Inflammatory macrophage treated with lipopolysaccharide for 1 hour (primary cell): ENCODE measurements at places on chromosomes 2 and 18.
A peak's percentile ranks its signal among the peaks of the same experiment; 100 is the strongest.

DNA sequence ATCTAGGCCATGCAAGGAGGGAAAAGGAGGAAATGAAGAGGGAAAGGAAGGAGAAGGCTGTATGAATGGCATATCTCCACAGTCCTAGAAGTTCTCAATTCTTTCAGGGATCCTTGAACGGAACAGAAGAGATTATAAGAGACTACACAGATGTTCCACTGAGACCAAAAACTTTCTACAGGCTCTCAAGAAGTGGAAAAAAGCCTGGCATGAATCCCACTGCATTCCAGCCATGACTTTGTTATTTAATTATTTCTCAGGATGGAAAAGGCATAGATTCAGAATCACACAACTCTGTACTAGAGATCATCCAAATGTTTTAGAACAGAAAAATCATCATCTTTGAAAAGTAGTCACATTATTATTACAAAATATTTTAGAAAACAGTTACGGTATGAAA is 131.7 kb upstream of the CDH20 start:
- DNase-seq, result no peak

- DNase-seq, result no peak
These were observed 30.1 kb upstream of the COPS8 start for GRCh38 chr2:237055386-237056100.

DNA sequence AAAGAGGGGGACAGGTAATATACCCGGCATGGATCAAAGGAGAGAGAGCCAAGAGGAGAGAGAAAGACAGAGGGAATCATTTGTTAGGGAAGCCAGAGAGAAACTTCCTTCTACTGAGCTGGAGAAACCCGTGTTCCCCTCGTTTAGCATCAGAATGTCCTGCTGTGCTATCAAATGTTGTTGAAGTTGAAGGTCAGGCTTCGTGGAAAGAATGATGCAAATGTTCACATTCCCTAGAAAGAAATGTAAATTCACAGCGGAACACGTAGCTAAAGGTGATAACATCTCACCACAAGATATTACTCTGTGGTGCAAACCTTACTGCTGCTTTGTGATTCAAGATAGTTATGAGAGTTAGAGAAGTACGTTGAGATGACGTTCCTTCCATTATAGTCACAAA is 258.1 kb downstream of the LNPK start:
- no peak for DNase-seq

DNA sequence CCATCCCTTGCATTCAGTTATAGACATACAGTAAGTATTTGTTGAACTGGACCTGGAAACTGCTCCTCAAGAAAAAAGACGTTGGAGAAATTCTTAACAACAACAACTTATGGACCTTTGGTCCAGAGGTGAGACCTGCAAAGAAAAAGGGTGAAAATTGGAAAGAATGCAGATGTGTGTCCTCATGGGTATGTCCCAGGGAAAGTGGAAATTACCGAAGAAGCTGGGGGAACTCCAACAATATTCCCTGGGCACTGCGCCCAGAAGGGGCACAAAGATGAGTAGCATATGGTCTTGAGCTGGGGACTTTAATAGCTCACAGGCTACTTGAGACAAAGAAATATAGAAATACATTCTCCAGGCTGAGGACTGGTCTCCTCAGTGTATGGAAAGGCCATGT is 35.5 kb upstream of the YWHAQ start:
- DNase-seq, result peak; percentile 65

DNA sequence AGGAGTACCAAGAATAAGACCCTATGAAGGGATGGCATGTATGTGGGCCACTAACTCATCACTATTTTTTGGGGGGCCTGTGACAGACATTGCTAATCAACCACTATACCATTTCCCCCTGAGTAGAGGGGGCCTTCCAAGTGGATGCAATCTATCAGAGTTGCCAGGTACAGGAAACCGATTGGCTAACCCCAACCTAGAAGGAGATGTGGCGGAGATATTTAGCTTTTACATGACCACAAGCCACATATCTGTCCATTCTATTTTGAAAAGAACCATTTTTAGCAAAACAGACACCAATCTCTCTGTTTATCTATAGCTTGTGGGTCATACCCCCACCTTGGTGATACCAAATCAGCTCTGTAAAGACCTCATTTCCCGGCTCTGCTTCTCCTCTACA is 51.0 kb downstream of the PAX8 start:
- DNase-seq, result no peak

DNA sequence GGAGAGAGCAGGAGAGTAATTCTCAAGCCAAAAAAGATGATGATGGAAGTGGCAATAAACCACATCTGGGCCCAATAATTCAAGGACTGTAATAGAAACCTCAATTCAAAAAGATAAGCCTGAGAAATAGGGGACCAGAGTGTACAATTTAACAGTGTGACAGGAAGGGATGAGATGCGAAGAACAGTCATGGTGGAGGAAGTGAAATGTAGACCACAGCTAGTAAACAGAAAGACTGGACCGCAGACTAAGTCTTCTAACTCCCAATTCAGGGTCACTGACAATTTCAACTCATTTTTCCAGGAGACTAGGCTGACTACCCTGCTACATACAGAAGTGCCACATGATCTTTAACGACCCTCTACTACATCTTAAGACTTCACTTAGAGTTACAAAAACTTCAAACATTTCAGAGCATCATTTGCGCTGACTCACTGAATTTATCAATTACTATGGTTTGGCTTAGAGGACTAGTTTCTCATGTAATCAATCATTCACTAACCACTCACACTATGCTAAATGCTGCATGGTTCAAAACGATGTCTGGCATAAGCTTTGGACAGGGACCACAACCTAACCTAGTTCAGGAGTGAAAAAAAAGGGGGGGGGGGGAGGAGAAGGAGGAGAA is 9.0 kb downstream of the CUL3 start:
- no peak for DNase-seq

DNA sequence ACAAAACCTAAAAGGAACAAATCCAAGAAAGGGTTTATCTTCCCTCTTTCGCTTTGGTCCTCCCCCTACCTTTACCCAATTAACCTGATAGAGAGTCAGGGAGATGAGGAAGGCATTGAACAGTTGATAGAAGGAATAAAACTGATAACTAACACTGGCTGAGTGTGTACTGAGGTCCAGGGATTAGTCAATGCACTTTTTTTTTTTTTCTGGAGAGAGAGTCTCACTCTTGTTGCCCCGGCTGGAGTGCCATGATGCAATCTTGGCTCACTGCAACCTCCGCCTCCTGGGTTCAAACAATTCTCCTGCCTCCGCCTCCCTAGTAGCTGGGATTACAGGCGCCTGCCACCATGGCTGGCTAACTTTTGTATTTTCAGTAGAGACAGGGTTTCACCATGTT is 250.2 kb upstream of the CWC22 start:
- no peak for DNase-seq

GRCh38 chr2:233255151-233255550 is 3.7 kb downstream of the ATG16L1 start:
- DNase-seq, result no peak

DNA sequence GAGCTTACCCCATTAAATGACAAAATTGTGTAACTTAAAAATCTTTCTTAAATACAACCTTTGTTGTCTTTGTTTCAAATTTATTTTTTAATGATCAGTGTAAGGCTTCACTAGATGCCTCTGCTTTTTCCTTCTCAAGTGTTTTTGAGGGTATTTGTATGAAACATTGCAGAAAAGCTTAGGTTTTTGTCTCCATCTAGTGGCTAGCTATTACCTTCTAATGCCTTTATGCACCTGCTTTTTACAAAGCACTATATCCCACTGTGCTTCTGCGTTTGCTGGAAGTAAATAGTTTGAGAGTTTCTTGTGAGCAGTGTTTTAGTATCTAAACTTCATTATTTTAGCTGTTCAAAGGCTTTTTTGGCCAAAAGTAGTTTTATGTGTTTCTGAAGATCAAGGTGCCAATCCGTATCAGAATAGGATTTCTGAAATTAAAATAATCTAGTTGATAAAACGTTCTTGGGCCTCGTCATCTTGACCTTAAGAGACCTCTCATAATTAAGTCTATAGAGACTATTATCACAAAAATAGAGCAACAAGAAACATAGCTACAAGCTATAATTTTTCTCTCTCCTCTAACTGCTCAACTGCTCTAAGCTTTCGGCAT is 47.0 kb downstream of the IWS1 start:
- peak; percentile 70 for DNase-seq

GRCh38 chr2:232567721-232568120 is 17.2 kb downstream of the EIF4E2 start:
- no peak for DNase-seq

DNA sequence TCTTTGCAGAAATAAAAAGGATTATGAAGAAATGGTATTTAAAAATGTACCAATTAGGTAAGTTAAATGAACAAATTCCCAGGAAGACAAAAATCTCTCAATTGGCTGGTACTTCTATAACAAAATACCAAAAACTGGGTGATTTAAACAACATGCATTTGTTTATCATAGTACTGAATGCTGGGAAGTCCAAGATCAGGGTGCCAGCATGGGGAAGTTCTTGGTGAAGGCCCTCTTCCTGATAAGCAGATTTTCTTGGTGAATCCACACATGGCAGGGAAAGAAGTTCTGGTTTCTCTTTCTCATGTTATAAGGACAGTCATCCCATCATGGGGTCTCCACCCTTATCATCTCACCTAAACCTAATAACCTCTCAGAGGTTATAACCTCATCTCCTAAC is 271.6 kb upstream of the SETBP1 start:
- DNase-seq, result peak; percentile 3

GRCh38 chr2:226772389-226773179 is 27.0 kb downstream of the IRS1 start:
- DNase-seq, result peak; percentile 46

DNA sequence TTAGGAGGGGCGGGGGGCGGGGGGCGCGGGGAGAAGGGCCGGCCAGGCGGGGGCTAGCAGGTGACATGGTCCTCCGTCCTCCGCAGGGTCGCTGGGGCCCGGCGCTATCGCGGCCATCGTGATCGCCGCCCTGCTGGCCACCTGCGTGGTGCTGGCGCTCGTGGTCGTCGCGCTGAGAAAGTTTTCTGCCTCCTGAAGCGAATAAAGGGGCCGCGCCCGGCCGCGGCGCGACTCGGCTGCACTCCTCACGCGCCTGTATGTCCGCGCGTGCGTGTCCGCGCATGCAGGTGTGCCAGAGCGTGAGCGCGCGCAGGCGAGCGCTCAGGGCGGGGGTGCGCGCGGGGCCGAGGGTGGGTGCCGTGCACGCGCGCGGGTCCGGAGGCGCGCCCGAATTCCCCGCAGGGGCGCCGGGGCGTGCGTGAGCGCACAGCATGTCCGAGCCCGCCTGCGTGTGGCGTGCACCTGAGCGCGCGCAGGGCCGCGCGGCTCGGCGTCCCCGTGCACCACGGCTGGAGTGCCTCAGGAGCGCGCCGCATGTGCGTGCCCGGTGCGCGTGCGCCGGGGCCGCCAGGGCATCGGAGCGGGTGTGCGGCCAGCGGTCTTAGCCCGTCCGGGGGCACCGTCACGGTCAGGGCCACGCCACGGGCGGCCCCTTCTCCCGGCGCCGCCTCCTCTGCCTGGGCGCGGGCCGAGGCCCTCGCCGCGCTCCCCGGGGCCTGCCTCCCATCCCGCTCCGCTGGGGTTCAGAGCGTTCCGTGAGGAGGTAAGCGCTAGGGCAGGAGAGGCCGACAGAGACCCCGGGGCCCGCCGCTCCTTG is 6.3 kb downstream of the SNORC start:
- no peak for DNase-seq

DNA sequence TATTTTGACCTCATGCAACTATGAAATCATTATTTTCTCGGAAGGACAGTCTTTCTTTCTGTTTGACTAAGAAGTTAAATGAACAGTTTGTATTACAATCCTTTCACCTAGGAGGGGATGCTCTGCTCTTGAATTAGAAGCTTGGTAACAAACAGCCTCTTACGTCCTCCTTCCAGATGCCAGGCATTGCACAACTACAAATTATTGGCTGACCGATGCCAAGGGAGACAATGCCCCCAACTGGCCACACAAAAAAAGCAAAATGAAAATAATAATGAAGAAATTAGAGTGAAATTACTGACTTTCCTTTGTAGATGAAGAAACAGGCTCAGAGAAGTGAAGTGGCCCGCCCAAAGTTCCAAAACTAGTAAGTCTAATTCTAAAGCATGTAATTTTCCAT is 177.9 kb downstream of the CYRIA start:
- peak; percentile 17 for DNase-seq

GRCh38 chr2:45765007-45765727 is 113.7 kb downstream of the PRKCE start:
- peak; percentile 84 for DNase-seq

DNA sequence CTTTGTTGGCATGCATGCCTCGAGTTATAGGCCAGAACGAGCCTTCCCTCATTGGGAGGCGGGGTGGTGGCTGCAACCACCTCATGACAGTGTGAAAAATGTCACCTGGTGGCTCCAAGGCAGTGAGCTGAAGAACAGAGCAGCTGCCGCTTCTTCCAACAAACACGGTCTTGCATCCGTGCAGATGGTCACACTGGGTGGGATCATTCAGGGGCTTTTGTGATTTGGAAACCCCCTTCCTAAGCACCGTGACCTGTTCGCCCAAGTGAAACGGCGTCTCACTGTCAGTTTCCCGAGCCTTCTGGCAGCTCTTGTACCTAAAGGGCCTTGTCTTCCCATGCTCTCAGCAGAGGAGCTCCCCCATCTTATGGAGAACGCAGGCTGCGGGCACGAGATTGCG is 159.7 kb downstream of the NAPG start:
- no peak for DNase-seq

DNA sequence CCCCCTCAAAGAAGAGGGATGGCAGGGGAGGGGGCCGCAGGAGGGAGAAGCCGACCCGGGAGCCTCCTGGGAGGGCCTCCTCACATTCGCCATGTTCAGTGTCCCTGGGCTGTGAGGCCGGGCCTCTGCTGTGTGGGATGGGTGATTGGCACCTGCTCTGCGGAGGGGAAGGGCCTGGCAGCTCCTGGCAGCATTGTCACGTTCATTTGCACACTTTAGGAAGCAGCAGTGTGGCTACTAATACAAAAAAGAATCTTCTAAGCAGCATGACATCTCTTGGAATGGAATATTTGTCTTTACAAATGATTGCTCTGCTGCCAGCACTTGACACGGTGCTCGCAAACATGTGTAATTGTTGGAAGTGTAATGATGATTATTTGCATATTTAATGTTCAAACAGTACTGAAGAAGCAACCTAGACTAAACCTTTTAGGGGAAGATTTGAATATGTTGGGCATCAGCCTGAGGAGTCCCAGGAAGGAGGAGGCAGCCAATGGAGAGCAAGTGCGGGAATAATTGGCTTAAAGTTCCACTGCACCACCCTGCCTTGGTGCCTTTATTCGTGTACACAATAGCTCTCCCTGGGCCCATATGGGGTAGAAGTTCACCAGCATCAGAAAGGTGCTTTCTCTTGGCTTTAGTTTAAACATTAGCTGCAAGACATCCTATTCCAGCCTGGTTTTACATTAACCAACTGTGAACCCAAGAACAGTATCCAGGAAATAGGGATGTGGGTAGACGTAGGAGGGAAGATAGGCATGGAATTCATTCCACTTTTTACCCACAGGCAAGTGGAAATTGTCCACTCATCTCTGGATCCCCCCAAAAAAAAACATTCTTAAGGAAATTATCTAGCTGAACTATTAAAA is 404.9 kb downstream of the TMEM182 start:
- no peak for DNase-seq

GRCh38 chr2:47309472-47309951 is 93.4 kb upstream of the MSH2 start:
- DNase-seq, result no peak
